Activated CD4-positive, alpha-beta T cell treated with anti-CD3 and anti-CD28 coated beads for 48 hours (primary cell): ENCODE measurements at places on chromosomes 13 and 19.

GRCh38 chr19:30457484-30457883 lies 85.3 kb downstream of the ZNF536 start:
- no peak for DNase-seq

- DNase-seq: no peak
These were observed 196.7 kb downstream of the TBC1D4 start for GRCh38 chr13:75285310-75285709.

GRCh38 chr13:24008679-24009078 lies 111.4 kb upstream of the C1QTNF9B start:
- no peak for DNase-seq

DNA sequence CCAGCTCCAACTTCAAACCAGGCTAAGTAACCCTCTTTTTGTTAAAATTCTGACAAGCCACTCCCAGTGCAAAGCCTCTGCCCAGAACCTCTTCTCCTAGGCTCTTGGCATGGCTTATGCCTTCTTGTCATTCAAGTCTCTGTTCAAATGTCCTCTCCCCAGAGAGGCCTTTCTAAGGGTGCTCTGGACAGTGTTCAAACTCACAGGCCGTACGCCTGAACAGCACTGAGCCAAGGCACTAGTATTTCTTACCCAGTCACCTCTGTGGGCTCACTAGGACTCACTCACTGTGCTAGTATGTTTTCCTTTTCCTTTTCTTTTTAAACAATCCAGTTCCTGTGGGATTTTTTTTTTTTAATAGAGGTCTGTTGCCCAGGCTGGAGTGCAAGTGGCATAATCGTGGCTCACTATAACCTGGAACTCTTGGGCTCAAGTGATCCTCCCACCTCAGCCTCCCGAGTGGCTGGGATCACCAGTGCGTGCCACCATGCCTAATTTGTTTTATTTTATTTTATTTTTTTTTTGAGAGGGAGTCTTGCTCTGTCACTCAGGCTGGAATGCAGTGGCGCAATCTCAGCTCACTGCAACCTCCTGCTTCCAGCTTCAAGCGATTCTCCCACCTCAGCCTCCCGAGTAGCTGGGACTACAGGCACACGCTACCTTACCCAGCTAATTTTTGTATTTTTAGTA lies 2.3 kb upstream of the ASF1B start:
- no peak for DNase-seq

- DNase-seq: peak; percentile 60
These were observed 12.9 kb downstream of the COL4A2 start for GRCh38 chr13:110319774-110320509.

GRCh38 chr19:29665215-29665825 lies at the start of gene PLEKHF1:
TSS of gene PLEKHF1 (plus strand) at chr19:29665461. CDS start at chr19:29673840, 8,379 bp downstream.
- peak; percentile 89 for DNase-seq

DNA sequence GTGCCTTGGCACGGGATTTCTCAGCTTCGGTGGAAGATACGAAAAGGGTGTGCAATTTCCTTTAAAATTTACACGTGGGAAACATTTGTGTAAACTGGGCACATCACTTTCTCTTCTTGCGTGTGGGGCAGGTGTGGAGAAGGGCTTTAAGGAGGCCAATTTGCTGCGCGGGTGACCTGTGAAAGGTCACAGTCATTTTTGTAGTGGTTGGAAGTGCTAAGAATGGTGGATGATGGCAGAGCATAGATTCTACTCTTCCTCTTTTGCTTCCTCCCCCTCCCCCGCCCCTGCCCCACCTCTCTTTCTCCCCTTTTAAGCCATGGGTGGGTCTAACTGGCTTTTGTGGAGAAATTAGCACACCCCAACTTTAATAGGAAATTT lies 7.2 kb downstream of the SLITRK5 start:
- DNase-seq: no peak

DNA sequence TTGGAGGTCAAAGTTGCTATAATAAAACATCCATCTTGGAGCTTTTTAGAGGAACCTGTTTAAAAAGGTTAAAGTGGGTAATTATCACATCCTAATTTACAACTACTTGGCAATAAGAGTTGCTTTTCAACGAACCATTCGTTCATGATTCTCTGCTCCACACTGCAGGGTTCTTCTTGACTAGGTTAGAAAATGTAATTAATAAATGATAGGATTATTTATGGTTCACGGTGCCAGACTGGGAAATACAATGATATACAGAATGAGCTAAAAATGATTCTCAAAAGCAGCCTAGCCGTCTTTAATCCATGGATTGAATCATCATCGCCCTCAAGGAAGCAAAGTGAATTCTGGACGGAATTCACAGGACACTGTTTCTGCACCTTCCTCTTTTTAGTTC lies 291.2 kb downstream of the TEX29 start:
- no peak for DNase-seq

DNA sequence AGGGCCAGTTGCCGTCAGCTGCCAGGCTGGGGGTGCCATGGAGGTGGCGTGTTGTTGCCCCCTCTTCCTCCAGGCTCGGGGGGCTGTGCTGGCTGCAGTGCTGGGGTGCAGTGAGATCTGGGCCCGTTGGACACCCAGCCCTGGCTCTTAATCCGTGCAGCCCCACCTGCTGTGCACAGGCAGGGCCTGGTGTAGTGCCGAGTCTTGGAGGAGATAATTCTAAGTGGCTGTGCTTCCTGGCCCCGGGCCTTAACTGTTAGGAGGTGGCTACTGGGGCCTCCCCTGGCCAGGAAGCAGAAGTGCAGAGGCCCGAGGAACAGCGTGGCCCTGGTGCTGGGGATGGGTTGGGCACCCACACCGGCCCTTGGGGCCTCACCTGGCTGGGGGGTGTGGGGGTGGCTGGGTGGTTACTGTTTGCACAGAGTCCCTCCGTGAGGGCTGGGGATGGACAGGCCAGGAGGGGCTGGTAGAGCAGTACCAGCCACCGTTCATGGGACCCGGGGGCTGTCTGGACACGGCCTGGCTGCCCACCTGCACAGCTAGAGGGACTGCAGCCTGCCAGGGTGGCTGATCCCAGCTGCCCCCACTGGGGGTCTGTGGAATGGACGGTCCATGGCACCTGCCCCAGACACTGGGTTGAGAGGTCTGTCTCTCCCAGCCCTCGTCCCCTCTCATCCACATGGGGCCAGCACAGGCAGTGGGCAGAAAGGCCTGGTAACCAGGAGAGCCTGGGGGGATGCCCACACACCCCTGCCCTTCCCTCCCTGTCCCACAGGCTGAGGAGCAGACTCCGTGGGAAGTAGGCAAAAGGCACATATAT lies 3.3 kb downstream of the GPX4 start:
- no peak for DNase-seq

GRCh38 chr13:27972478-27972820 lies 3.3 kb upstream of the CDX2 start:
- DNase-seq: no peak

- DNase-seq: no peak
These were observed 15.3 kb downstream of the GJA3 start for GRCh38 chr13:20145521-20145920.

DNA sequence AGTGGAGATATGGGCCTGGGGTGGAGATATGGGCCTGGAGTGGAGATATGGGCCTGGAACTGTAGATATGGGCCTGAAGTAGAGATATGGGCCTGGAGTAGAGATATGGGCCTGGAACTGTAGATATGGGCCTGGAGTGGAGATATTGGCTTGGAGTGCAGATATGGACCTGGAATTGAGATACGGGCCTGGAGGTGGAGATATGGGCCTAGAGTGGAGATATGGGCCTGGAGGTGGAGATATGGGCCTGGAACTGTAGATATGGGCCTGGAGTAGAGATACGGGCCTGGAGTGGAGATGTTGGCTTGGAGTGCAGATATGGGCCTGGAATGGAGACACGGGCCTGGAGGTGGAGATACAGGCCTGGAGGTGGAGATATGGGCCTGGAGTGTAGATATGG lies 402 bp downstream of the KIR3DL3 start:
- no peak for DNase-seq

DNA sequence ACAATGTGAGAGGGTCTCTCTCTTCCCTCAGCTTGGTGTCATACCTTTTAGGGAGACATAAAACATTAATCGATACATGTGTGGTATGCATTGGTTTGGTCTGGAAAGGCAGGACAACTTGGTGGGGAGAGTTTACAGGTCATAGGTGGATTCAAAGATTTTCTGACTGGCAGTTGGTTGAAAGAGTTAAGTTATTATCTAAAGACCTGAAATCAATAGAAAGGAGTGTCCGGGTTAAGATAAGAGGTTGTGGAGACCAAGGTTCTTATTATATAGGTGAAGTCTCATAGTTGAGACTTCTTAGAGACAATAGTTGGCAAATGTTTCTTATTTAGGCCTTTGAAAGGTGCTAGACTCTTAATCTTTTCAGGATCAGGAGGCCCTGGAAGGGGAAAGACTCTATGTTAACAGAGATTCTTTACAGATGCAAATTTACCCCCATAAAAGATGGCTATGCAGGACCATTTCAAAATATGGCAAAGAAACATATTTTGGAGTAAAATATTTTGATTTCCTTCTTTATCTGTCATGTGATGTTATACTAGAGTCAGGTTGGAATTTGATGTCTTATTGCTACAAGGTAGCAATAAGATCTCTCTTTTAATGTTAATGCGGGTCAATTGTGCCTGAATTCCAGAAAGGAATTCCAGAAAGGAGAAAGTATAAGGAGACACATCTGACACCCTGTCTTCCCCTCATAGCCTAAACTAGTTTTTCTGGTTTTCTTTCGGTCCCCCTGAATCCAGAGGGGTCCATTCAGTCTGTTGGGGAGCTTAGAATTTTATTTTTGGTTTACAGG lies 59.2 kb upstream of the RCBTB2 start:
- DNase-seq: no peak

DNA sequence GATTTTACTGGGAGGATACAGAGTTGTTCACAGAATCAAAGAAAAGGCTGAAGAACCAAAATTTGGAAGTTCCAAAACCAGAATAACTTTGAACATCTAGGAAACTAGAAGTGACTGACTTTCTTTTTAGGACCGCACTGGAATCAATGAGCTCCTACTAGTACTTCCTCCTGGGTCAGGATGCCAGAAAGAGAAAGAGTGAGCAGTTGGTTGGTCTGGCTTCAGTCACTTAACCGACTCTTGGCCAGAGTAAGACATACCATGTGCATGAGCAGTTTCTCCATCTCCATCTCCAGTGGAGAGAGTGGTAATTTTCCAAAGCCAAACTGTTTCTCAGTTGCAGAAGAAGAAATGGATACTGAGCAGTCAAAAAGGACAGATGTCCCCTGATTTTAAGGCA lies 27.1 kb upstream of the MTUS2 start:
- DNase-seq: no peak

DNA sequence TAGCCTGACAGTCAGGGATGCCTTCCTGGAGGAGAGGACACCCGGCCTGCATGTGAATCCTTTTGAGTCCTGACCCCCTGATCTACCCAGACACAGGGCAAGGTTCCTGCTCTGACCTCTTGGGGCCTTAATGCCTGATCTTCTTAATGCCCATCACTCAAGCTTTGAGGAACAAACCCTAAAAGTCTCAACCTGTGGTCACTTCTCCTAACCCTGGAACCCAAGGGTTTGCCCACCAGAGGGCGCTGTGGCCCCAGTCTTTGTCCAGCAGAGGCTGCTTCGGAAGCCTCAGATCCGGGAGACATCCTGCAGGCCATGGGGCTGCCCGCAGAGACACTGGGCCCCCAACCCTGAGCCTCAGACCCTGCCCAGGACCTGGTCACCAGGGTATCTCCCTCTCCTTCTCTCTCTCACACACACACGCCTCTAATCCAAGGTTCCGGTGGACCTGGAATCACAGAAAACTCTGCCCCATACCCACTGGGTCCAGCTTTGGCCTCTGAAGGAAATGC lies 9.8 kb upstream of the DPF1 start:
- DNase-seq: peak; percentile 92

DNA sequence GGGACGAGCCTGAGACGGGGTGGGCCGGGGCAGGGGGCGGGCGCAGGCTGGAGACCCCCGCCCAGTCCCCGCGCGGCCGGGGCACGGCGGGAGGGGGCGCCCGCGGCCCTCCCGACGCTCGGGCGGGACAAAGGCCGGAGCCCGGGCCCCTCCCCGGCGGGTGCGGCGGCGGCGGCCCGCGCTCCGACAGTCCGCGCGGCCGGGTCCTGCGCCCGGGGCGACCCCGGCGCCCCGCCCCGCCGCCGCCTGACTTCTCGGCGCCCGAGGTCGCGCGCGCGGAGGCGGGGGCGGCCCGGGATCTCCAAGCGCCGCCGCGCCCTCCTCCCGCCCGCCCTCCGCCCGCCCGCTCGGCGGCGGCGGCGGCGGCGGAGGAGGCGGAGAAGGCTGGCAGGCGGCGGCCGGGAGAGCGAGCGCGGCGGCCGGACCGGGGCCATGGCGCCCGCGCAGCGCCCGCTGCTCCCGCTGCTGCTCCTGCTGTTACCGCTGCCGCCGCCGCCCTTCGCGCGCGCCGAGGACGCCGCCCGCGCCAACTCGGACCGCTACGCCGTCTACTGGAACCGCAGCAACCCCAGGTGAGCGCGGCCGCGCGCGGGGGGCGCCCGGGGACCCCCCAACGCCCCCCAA lies at the start of gene EFNA2:
TSS of gene EFNA2 (plus strand) at position 137 of the 624 bp plus-strand sequence. CDS start at position 433, 296 bp downstream.
- no peak for DNase-seq
